Hindlimb muscle (tissue), 1 donor: ENCODE measurements at places on chromosomes 13 and 19. TPM values are rescaled to one million over a fixed set of nuclear protein-coding genes. Genes with fewer than 3 reads are reported as not detected.
A peak's percentile ranks its signal among the peaks of the same experiment; 100 is the strongest.

CILP2 gene
- polyA plus RNA-seq: 1.5 TPM

GRCh38 chr13:20137875-20138274, 23.0 kb downstream of the GJA3 start:
- DNase-seq: no peak

GRCh38 chr19:13506471-13506820, at the start of gene CACNA1A:
TSS of gene CACNA1A (minus strand) at chr19:13506479. CDS start at chr19:13506224, 255 bp downstream.
- DNase-seq: no peak

GRCh38 chr13:79782541-79783205, 301.7 kb downstream of the NDFIP2 start:
- DNase-seq: peak; percentile 49

DNA sequence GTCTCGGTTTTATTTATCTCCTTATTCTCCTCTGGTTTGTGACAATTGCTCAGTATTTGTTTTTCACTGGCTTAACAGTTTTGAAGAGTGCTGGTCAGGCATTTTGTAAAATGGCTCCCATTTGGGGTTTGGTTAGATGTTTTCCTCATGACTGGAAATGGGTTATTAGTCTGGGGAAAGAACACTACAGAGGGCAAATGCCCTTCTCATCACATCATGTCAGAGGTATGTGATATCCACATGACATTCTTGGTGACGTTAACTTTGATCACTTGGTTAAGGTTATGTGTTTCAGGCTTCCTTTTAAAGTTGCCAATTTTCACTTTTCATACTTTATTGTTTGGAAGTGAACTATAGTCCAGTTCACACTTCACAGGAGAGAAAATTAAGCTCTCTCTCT, 74.8 kb upstream of the KLHL1 start:
- no peak for DNase-seq

DNA sequence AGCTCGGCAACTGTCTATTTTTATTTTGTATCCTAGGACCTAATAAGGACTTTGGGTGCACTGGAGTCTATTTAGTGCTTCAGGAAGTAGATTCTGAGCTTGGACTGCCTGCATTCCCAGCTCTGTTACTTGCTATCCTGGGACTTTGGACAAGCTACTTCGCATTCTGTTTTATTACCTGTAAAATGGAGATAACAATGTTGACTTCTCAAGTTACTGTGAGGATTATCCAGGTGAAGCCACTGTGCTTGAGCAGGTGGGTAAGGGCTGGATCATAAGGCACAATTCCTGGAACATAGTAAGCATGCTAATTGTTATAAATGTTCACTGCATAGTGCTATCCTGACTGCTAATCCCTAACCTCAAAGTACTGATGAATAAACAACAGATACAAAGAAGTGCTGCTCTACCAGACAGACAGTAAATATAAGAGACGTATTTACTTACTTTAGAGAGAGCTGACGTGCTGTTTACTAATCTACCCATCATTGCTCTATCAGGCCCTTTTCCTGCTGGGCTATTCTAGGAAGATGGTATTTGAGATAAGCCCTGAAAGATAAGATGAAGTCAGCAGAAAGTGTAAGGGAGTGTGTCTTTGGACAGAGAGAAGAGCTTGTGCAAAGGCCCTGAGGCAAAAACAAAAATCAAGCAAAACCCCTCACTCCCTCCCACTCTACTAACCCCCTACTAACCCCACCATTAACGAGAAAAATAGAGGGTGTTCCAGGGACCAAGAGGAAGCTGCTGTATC, 50.8 kb upstream of the FLT1 start:
- DNase-seq: no peak

PSG2 gene
- polyA plus RNA-seq: not detected

RFPL4AL1 gene
- not detected for polyA plus RNA-seq

GRCh38 chr13:30748717-30749116, 13.4 kb downstream of the ALOX5AP start:
- DNase-seq: no peak

DNA sequence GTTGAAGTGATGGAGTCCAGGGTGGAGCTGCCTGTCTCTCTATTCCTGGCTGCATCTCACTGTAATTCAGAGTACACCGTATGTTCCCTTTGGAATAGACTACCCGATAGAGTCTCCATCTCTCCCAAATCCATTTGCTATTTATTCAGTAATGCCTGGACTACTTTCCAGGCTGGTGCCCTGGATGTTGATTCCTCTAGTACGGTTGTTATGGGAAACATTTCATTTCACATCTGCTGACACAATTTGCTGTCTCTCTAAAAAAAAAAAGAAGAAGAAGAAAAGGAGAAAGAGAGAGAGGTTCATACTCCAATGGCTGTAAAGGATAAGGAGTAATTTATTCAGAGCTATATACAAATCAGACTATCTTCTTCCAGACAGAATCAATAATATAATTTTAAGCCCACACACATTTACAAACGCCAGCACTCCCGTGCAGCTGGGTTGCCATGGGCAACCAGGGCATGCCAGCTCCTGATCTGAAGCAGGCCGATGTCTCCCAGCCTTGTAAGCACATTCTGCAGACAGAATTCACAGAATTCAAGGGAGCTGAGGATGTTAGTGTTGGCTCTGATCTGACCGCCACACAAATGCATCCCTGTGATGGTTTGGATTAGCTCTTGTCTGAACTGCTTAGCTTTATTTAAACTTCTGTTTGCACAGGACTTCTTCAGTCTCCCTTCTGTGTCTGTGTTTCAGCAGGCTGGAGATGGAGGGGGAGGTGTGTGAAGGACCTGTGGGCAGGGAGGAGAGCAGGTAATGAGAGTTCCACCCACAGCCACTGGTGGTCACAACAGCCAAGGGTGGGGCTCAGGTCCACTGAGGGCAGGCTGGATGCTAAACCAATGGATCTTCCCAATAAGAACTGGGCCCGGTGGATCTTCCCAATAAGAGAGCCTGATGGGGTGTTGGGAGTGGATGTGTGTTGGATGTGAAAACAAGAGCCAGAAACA, 66.0 kb downstream of the TEX26 start:
- DNase-seq: peak; percentile 26

ZSCAN22 gene
- 3.2 TPM for polyA plus RNA-seq

ZNF160 gene
- 22.0 TPM for polyA plus RNA-seq

SPRED3 gene
- polyA plus RNA-seq: 0.49 TPM

DNA sequence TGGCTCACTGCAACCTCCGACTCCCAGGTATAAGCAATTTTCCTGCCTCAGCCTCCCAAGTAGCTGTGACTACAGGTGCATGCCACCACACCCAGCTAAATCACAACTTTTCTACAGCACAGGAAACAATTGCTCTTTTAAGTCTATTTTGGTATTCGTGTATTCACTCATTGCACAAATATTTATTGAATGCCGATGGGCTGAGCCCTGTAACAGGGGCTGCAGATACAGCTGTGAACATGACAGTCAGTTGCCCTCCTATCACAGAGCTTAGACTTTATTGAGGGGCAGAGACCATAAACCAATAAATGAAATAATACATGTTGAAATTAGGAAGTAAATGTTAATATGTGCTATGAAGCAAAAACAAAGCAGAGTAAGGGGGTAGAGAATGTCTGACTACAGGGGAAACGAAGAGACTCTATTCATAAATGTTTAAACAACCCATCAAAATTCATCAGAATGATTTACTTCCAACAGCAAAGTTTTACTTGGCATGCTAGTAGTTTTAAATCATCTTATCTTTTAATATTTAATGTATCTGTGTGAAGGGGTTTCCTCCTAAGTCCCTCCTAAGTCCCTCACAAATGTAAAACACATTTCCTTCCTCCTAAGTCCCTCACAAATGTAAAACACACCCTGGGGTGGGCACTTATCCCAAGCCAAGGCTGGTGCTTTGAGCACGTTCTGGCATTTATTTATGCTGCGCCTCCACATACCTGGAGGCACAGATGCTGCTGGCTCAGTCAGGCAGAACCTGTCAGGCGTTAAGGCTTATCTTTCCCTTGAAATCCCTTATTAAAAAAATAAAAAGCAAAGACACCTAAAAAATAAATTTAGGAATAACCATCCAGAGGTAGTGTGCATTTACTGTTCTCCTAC, 140.8 kb downstream of the MIPEP start:
- no peak for DNase-seq

C19orf67 gene
- polyA plus RNA-seq: not detected

- DNase-seq: peak; percentile 51
These were observed 17.3 kb downstream of the DHRS12 start for GRCh38 chr13:51786425-51787265.

DNA sequence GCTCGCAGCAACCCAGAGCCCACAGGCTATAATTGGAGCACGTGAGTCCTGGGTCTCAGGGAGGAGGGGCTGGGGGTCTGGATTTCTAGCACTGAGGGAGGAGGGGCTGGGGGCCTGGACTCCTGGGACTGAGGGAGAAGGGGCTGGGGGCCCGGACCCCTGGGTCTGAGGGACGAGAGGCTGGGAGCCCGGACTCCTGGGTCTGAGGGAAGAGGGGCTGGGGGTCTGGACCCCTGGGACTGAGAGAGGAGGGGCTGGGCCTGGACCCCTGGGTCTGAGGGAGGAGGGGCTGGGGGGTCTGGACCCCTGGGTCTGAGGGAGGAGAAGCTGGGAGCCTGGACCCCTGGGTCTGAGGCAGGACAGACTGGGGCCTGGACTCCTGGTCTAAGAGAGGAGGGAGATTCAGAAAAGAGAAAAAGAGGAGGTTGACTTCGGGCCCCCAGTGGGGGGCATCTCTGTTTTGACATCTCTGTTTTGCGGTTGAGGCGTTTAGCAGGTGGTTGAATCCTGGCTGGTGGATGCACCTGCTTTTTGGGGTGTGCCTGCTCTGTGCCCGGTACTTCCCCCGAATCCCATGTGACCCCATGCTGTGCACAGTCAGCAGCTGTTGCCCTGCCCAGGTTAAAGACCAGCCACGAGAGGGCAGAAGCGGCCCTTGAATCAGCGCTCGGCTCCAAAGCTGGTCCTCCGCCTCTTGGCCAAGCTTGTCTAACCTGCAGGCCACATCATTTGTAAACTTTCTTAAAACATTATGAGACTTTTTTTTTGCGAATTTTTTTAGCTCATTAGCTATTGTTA, 10.5 kb downstream of the PVR start:
- DNase-seq: peak; percentile 46

GRCh38 chr13:66399873-66400272, 830.3 kb downstream of the PCDH9 start:
- DNase-seq: no peak

CPAMD8 gene
- polyA plus RNA-seq: 4.2 TPM

FCGBP gene
- 17.9 TPM for polyA plus RNA-seq

DNA sequence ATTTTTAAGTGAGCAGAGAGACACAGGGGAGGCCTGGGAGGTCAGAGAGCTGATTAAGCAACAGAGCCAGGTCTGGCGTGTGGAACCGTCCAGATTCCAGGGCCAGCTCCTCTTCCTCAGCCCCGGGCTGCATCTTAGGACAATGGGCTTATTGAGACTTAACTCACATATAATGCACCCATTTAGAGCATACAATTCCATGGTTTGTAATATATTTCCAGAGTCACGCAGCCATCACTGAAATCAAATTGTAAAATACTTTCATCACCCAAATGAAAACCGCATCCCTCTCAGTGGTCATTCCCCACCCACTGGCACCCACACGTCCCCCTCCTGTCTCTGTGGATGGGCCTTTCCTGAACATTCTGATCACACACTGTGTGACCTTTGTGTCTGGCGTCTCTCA, 2.1 kb upstream of the HMG20B start:
- no peak for DNase-seq

DNA sequence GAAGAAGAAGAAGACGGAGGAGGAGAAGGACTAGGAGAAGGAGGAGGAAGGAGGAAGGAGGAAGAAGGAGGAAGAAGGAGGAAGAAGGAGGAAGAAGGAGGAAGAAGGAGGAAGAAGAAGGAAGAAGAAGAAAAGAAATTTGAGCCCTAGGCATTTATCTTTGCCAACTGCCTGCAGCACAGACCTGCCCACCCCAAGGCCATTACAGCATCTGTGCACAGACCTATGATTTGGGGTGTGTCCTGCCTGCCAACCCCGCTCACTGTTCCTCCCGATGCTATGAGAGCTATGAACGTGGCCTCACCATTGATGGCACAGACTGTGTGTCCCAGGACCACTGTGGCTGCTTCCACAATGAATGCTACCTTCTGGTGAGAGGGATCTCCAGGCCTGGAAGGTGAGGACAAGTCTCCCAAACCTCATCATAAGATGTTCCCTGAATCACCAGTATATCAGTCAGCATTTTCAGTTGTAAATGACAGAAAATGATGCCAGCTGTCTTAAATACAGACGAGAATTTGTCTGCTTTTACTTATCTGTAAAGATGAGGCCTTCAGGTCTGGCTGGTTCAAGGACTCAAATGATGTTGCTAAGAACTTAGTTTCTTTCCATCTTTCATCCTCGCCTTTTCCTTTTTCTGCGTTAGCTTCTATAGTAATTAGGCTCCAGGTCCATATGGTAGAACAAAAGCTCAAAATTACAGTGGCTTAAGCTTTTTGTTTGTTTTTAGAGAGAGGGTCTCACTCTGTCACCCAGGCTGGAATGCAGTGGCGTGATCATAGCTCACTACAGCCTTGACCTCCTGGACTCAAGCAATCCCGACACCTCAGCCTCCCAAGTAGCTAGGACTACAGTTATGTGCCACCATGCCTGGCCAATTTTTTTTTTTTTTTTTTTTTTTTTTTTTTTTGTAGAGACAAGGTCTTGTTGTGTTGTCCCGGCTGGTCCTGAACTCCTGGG, 3.9 kb upstream of the SDHAF1 start:
- no peak for DNase-seq

- DNase-seq: no peak
These were observed 31.6 kb downstream of the ATP11A start for GRCh38 chr13:112721198-112722104.

- no peak for DNase-seq
These were observed 9.2 kb upstream of the NCCRP1 start for GRCh38 chr19:39187552-39187943.

DNA sequence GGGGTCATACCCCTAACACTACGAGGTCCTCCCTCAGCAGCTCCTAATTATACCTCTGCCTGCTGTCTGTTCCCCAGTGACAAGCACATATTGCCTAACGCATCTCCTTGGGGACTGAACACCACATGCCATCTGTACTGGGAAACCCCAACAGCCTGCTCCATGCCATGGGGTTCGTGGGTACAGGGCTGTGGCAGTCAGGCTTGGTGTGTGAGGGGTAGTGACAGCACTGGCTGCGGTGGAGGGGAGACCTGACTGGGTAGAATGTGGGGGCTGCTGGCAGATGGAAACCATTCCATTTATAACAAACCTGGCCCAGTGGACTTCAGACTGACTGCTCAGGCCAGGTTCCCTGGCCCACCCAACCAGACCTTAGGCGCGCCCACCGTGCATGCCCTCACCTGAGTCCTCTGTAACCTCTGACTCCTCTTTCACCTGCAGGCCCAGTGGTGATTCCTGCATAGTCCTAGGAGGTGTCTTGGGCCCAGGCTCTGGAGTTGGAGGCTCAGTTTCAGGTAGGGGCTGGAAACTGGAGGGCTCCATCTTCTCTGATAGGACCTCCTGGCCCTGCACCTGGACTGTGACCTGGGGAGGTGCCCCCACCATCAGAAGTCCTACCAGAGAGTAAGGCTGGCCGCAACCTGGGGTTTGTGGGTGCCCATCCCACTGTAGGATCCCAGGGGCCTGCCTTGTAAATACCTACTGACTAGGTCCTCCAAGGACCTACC, 3.0 kb downstream of the MZF1 start:
- DNase-seq: no peak

- DNase-seq: no peak
These were observed 622 bp downstream of the RASA3 start for GRCh38 chr13:114131583-114132418.
